ENCODE measurements at places on chromosomes 5 and 9.

GRCh38 chr5:120769312-120769872, 305.3 kb downstream of the PRR16 start:
- DNase-seq, result peak; percentile 41

DNA sequence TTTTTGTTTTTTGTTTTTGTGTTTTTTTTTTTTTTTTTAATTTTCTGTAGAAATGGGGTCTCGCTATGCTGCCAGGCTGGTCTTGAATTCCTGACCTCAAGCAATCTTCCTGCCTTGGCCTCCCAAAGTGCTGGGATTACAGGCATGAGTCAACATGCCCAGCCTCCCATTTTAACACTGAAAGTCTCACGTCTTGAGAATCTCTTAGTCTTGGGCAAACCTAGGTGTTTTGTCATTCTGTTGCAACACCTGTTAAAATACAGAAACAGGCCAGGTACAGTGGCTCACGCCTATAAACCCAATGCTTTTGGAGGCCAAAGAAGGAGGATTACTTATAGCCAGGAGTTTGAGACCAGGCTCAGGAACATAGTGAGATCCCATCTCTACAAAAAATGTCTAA, 599.0 kb downstream of the TLR4 start:
- no peak for DNase-seq

GRCh38 chr9:132949709-132950108, 5.3 kb upstream of the TSC1 start:
- DNase-seq, result no peak

DNA sequence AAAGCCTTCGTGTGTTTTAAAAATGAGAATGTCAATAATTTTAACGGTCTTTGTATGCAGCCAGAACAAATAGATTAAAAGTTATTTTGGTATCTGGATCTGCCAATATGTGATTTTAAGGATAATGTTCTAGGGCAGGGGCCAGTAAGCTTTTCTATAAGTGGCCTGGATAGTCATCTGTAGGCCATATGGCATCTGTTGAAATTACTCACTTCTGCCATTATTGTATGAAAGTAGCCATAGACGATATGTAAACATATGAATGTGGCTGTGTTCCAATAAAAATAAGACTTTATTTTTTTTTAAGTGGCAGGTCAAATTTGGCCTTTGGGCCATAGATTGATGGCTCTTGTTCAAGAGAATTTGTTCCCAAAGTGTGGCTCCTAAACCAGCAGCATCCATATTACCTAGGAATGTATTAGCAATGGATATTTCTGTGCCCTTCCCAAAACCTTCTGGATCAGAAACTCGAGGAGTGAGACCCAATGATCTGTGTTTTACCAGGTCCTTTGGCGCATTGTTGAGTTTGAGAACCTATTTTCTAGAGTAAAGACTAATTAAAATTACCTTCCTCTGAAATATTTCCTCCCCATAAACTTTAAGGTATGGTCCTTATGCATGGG, 55.9 kb downstream of the C6 start:
- no peak for DNase-seq

GRCh38 chr9:73270967-73271721, 119.5 kb downstream of the ANXA1 start:
- peak; percentile 65 for DNase-seq

DNA sequence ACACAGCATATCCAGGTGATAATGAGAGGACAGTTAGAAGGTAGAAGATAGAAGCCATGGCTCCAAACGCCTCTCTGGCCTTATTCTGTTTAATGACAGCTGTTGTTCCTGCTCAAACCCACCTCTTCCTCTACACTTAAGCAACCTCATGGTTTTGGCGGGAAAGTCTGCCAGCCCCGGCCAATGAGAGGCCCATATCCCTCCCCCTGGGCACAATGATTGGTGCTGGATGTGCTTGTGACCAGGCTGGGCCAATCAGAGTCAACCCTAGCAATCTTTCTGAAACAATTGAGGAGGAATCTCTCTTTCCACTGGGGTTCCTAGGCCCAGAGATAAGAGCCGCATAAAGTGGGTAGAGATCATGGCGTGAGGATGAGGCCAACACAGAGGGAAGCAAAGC, 4.8 kb upstream of the GFI1B start:
- no peak for DNase-seq

DNA sequence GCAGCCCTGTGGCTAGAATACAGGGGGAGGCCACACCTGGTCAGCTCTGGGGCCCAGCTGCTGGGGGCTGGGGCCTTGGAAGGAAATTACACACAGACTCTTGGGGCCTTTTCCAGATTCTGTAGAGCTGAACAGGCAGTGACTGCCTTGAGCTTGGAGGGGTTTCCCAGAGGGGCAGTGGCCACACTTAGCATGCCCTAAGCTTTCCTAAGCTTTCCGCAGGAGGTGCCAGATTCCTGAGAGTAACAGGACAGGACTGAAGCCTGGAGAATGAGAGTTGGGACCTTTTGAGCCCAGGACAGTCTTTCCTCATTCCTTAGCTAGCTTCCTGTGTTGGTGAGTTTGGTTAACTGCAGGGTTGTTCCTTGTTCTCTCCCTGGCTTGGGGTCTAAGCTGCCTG, 1.4 kb downstream of the TBC1D13 start:
- DNase-seq, result no peak

DNA sequence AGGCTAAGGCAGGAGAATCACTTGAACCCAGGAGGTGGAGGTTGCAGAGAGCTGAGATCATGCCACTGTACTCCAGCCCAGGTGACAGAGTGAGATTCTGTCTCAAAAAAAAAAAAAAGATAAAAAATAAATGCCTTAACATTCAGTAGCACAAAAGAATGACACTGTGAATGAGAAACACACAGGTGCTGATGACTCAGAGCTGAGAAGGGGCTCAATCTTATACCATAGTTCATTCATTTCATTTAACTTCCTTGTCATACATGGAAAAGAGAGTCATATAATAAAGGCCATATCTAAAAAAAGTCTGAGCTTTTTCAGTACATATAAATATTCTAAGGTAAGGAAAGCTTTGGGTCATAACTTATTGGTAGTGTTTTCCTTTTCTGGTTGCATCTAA, 40.6 kb downstream of the WWC1 start:
- DNase-seq, result no peak

All from AG09309 (cell line).